Ecto neural progenitor cell (in vitro differentiated cells): ENCODE measurements at places on chromosomes 5 and 9.

DNA sequence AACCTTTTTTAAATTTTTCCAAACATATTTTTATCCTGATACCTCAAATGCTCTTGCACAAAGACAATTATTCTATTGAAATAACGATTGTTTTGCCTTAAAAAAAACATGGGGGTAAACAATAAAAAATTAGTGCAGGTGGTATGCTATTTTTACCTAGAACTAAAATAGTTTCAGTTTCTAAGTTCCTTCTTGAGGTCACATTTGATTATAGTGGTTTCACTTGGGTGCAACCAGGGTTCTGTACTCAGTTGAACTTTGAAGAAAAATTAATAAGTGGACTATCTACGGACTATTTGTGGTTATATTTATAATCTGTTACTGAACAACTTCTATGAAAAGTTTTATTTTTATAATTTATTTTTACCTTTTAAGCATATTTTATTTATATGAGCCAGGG is 387.1 kb upstream of the IZUMO3 start:
- no peak for DNase-seq

DNA sequence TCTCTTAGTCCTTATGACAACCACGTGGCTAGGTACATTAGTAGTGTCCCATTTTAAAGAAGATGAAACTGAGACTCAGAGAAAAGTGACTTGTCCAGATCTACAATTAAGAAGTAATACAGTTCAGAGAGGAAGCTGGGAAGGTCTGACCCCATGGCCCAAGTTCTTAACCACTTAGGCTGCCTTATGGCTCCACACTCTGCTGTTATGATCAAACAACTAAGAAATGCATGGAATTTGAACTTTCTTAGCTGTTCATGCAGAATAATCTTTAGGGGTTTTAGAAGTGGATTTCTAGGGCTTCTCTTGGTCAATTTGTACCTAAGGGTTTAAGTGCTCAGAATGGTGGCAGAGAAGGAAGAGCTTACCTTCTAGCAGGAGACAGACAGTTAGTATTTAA is 128.0 kb upstream of the MSX2 start:
- DNase-seq = no peak

DNA sequence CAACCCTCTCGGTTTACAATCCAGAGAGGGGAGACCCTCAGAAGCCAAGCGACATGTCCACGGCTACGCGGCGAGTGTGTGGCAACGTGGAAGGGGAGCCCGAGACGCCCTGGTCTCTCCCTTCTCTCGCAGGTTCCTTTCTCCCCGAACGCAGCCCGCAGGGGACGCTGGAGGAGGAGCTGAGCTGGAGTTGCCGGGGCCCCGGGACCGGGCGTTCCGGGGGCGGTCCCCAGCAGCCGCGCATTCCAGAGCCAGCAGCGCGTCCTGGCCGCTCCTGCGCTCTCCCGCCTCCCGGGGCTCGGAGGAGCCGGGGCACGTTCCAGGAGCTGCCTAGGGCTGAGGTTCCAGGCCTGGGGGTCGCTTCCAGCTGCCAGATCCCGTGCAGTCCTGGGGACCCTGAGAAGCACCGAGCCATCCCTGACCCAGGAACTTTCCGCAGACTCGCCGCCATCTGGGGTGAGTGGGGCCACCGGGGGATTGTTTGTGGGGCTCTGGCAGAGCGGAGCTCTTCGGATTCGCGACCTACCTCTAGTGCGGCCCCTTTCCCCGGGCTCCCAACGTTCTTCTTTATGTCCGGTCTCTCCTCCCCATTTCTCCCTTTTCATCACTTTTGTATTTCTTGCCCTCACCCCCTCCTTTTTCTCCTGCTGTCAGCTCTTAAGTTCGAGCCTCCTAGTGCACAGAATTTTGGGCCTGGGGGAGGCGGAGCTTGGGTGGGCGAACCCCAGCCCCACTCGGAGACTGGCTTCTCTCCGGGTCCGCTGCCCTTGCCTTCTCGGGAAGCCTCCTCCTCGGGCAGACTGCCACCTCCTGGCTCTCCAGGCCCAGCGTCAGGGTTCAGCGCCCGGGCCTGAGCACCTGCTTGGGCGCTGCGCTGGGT is at the start of gene SMIM3:
Gene SMIM3, plus strand, starts transcription at position 241 of the 880 bp plus-strand sequence. CDS start 16,684 bp downstream, outside the sequence.
- peak; percentile 91 for DNase-seq

DNA sequence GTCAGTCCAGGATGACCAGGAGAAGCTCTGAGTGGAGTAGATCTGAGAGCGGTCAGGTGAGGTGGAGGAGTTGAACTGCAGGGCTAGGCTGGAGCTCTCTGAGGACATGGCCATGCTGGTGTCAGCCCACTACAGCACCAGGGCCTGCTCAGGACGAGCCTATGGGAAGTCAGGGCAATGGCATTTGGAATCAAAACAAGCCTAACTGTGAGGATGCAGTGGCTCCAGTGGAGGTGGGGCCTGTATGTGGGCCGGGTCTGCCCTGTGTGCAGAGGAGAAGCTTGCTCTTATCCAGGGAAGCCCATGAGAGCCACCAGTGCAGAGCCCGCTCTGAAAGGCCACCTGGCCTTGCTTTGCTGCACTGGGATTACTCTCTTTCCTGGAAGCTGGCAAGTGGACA is 11.1 kb downstream of the CXCL14 start:
- no peak for DNase-seq

DNA sequence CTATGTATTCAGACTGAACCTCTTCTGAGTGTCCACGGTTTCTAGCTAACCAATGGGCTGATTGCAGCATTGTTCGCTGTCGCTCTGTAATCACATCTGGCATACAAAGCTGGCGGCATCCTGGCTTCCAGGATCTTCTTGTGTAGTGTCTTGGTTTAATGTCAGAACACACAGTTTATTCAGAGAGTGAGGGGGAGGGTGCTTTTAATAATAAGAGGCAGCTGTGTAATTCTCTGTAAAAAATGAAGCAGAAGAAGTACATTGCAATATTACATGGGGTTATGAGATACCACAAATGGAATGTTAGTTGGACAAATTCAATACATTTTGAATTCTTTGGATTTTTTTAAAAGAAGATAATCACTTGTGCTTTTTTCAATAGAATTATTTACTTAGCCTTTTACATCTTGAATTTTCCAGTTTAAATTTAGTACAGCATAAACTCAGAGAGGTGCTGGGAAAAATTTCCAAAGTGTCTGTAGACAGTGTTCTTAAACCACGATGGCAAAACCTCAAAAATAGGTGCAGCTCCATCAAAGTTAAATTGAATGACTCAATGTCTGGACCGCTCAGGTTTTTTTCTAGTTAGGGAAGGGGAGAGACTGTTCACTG is 206.0 kb downstream of the PCSK1 start:
- DNase-seq = no peak

DNA sequence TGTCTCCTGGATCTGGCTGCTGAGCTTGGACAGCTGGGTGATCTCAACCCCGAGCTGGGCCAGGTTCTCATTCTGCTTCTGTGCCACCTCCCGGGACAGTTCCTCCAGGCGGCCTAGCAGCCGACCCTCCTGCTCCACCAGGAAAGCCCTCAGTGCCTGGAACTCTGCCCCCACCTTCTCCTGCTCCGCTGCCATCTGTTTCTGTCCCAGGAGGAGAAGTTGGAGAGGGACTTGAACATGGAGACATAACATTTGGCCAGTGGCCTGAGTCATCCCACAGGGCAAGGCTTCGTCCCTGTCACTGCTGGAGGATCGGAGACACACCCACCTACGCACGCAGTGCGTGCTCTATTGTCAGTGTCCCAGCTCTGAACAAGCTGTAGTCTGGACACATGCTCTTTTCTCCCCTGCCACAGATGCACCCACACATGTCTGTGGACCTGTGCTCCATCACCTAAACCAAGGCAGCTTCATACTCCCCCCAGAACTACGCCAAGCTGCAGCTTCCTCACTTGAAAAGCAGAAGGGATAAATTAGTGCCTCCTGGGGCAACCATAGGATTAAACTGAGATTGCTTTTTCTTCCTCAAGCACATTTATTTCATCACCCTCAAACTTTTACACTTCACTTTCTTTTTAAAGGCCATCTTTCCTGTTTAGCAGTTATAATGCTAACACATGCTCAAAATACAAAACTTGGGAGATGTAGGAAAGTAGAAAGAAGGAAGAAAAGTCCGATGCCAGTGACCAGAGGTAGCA is 4.9 kb downstream of the TRIM7 start:
- DNase-seq = no peak

- DNase-seq = no peak
These were observed 1.8 kb upstream of the IARS1 start for GRCh38 chr9:92295240-92295790.

DNA sequence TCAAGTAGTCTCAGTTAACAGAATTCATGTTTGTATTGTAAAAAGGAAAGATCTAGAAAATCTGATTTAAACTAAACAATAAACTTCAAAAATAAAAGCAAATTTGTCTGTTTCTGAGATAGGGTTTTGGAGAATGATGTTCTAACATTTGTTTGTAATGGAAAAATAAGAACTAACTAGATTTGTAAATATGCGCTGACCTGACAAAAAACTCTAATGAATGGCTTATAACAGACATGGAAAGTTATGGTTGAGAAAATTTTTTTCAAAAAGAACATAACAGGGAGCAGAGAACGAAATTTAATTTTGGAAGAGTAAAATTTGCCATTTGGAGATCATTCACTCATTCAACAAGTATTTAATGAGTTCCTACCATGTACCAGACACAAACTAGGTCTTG is 179.0 kb upstream of the TARS1 start:
- DNase-seq = no peak
